ENCODE measurements at places on chromosomes 2 and 18.

- DNase-seq = no peak
- no peaks in the 10 kb centered on the region for H3K36me3 ChIP-seq
- H3K4me1 ChIP-seq = no peaks in the 10 kb centered on the region
- no peak overlapping the region for H3K4me3 ChIP-seq
- no peaks in the 10 kb centered on the region for H3K27me3 ChIP-seq
Observed at GRCh38 chr2:42877511-42877910, 85.1 kb upstream of the HAAO start.

DNA sequence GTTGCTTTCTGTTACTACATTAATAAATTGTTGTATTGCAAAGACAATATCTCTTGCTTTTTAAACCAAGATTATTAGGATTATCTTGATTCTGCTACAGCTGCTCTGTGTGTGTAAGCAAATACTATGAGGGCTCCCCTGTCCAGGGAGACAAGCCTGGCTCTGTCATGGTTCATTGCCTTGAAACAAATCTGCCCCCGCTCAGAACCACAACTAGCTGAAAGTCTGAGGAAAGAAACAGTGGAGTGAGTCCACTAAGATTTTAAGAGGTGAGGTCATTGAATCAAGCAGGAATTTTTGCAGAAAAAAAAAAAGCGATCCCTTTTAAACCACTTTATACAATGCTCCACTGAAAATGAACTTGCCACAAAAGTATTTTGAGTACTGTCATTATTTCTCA is 30.8 kb upstream of the LRRTM4 start:
- no peaks in the 10 kb centered on the region for H3K27me3 ChIP-seq
- H3K27ac ChIP-seq = no peak overlapping the region
- DNase-seq = peak; percentile 18
- no peaks in the 10 kb centered on the region for H3K4me1 ChIP-seq
- no peak overlapping the region for H3K4me3 ChIP-seq
- H3K36me3 ChIP-seq = no peaks in the 10 kb centered on the region

DNA sequence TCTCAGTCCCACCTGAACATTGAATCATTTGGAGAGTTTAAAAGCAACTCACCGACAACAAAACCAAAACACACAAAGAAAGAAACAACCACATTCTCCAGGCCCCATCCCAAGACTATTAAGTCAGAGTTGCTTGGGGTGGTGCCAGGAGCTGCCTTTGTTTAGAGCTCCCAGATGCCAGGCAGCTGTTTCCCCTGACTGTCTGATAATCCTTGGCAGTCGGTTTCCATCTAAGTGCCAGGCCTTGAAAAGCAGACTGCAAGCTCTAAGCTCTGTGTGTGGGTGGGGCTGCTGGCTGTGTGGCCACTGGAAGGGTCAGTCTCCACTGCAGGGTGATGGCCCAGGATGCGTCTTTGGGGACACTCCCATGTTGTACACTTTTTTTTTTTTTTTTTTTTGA is 255.3 kb upstream of the AGAP1 start:
- peak; percentile 82 for DNase-seq
- H3K4me1 ChIP-seq = no peaks in the 10 kb centered on the region
- H3K27me3 ChIP-seq = no peaks in the 10 kb centered on the region
- no peak overlapping the region for H3K4me3 ChIP-seq

DNA sequence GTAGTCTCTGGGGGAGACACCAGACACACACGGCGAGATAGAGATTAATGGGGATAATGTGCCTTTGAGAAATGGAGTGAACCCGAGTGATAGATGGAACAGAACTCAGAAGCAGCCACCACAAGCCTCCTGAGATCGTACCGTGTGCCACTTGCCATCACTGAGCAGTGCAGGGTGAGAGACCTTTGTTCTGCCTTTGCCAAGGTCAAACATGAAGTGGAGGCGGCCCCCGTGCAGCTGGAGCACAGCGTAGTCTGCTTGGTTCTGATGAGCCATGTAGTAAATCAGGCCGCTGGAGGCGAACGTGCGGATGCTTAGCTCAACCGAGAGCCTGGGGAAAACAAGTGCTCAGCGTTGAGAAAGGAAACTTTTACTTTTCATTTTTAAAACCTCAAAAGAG is 167.0 kb downstream of the LAMA1 start:
- no peak for DNase-seq
- no peaks in the 10 kb centered on the region for H3K36me3 ChIP-seq
- H3K4me3 ChIP-seq = no peak overlapping the region
- H3K27ac ChIP-seq = no peak overlapping the region
